ENCODE measurements at places on chromosomes 11 and 22.

GRCh38 chr11:94100253-94100652 is 28.4 kb upstream of the PANX1 start:
- no peak for DNase-seq

DNA sequence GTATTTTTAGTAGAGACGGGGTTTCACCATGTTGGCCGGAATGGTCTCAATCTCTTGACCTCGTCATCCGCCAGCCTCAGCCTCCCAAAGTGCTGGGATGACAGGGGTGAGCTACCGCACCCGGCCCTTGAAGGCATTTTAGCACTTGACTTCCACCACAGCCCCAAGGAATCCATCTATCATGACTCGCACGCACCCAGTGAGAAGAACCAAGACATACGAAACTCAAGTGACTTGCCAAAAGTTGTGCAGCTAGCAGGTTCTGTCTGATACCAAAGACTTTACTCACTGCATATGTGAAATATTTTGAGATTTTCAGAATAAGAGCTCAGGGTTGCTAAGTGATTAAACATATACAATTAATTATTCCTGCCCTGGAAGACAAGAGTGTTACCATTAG is 21.0 kb downstream of the FLI1 start:
- DNase-seq = no peak

GRCh38 chr11:8070417-8071115 is 10.4 kb upstream of the TUB start:
- no peak for DNase-seq

DNA sequence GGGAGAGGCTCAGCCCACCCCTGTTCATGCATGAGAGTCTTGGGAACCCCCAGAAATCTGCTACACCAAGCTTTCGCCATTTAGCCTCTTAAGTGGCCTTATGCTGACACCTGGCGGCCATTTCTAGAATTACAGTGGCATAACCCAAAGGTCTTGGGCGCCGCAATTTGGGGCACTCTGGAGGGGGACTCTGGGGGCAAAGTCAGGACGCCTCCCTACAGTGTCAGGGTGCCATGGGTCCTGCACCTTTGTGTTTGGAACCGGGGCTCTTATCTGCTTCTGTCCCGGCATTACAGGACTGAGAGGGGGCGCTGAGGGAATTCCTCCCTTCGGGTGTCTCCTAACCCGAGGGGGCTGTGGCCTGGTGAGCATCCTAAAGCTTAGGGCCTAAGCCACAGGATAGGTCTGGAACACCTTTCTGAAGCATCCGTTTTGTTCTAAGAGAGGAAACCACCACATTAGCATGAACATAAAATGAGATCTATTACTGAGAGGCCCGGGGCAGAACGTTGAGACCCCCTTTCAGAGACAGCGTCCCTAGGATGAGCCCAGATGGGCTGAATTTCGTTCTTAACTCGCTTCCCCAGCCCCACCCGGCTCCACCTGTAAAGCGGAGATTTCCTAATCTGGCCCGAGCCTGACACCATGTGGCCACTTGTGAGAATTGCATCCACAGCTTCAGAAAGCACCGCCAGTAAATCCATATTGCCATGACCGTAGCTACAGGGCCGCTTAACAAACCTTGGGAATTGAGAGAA is 9.3 kb downstream of the INS start:
- DNase-seq = peak; percentile 88

- DNase-seq = peak; percentile 36
Measured at GRCh38 chr22:50184004-50184901, 1.5 kb upstream of the TRABD start.

GRCh38 chr22:50146439-50147238 is 23.9 kb upstream of the PANX2 start:
- peak; percentile 75 for DNase-seq

- no peak for DNase-seq
Measured at GRCh38 chr22:29267462-29267857, 321 bp downstream of the RHBDD3 start.

GRCh38 chr11:18471995-18472394 is 16.3 kb downstream of the LDHAL6A start:
- no peak for DNase-seq
